ENCODE measurements at places on chromosomes 16 and 17. TPM values are rescaled to one million over a fixed set of nuclear protein-coding genes. Genes with fewer than 3 reads are reported as not detected.

Gene RPH3AL
- polyA plus RNA-seq, result 2.7 TPM

Gene IRX6
- polyA plus RNA-seq, result 0.10 TPM

Gene KRTAP3-3
- polyA plus RNA-seq, result not detected

Gene KRTAP4-3
- polyA plus RNA-seq, result not detected

Gene LRRC37A3
- 2.7 TPM for polyA plus RNA-seq

Gene RBFOX1
- 50.2 TPM for polyA plus RNA-seq

Gene OR1E2
- polyA plus RNA-seq, result not detected

Gene HAS3
- 6.5 TPM for polyA plus RNA-seq

Gene HNF1B
- polyA plus RNA-seq, result 0.61 TPM

Gene SERPINF2
- polyA plus RNA-seq, result 0.24 TPM

Gene PPL
- polyA plus RNA-seq, result 43.5 TPM

Gene RHBDL1
- 10.0 TPM for polyA plus RNA-seq

Gene CCDC200
- polyA plus RNA-seq, result not detected

Gene CHST4
- polyA plus RNA-seq, result 0.78 TPM

Gene HOXB5
- polyA plus RNA-seq, result 234 TPM

Gene GSG1L2
- polyA plus RNA-seq, result not detected

Gene OTOP3
- polyA plus RNA-seq, result not detected

Gene PYDC1
- polyA plus RNA-seq, result 5.0 TPM

Gene CHST5
- 0.49 TPM for polyA plus RNA-seq

Gene CACNG3
- 13.6 TPM for polyA plus RNA-seq

Gene DOC2A
- polyA plus RNA-seq, result 23.1 TPM

Gene DYNLRB2
- 7.0 TPM for polyA plus RNA-seq

Gene ZNF213
- 30.4 TPM for polyA plus RNA-seq

Gene ADAD2
- polyA plus RNA-seq, result 0.54 TPM

Gene ITGAL
- polyA plus RNA-seq, result 1.5 TPM

Gene CYGB
- 6.8 TPM for polyA plus RNA-seq

Gene PPY
- not detected for polyA plus RNA-seq

Gene ODAD4
- 6.2 TPM for polyA plus RNA-seq

Gene LAT
- 4.1 TPM for polyA plus RNA-seq

Gene PIMREG
- polyA plus RNA-seq, result 90.1 TPM

Gene PLA2G15
- 12.2 TPM for polyA plus RNA-seq

Gene ZDHHC1
- polyA plus RNA-seq, result 10.6 TPM

Gene PRSS21
- not detected for polyA plus RNA-seq

Gene NPIPB9
- not detected for polyA plus RNA-seq

Gene ZG16
- polyA plus RNA-seq, result not detected

Gene RAPGEFL1
- 14.2 TPM for polyA plus RNA-seq

Gene UBALD1
- polyA plus RNA-seq, result 50.5 TPM

Gene GPR142
- 0.51 TPM for polyA plus RNA-seq

Gene CFAP52
- polyA plus RNA-seq, result 0.49 TPM

Gene KRTAP9-8
- polyA plus RNA-seq, result not detected

Gene COPS3
- 105 TPM for polyA plus RNA-seq

Gene CACNG4
- 50.9 TPM for polyA plus RNA-seq

Gene SLC47A2
- not detected for polyA plus RNA-seq

Gene IL34
- polyA plus RNA-seq, result 6.7 TPM

Gene TCF25
- 137 TPM for polyA plus RNA-seq

Gene CHRNE
- 1.5 TPM for polyA plus RNA-seq

Gene FKBP10
- 20.6 TPM for polyA plus RNA-seq

Gene GNGT2
- polyA plus RNA-seq, result 1.4 TPM

Gene CXCL16
- polyA plus RNA-seq, result 10.9 TPM

Gene AOC3
- 1.1 TPM for polyA plus RNA-seq

Gene FOXJ1
- polyA plus RNA-seq, result 2.4 TPM

Gene PLD6
- 5.2 TPM for polyA plus RNA-seq

Gene UTS2R
- polyA plus RNA-seq, result not detected

Gene LGALS9
- polyA plus RNA-seq, result 17.5 TPM

Gene MYH8
- polyA plus RNA-seq, result not detected

All from brain (organoid and tissue), 16 donors.